ENCODE measurements at places on chromosomes 4 and X. TPM values are rescaled to one million over a fixed set of nuclear protein-coding genes. Genes with fewer than 3 reads are reported as not detected.
A peak's percentile ranks its signal among the peaks of the same experiment; 100 is the strongest.

DNA sequence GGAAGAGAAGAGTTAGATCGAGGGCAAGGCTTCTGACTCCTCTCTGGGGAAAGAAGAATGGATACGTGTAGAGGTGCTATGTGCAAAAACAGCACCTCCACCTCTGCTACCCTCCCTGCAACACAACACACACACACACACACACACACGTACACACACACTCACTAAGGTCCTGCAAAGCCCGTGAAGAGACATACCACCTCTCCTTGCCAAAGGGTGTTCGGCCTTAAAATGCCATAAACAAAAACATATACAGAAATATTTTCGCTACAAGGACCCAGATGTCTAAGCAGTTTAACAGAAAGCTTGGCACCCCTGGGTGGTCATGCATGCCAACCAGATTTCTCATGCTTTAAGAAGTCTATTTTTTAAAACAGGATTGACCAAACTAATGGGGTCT is 1.5 kb downstream of the TIFA start:
- DNase-seq, result no peak

- DNase-seq, result no peak
These were observed 8.6 kb downstream of the F9 start for GRCh38 chrX:139538907-139539790.

The MAGEA6 gene
- total RNA-seq, result not detected

- DNase-seq, result no peak
These were observed 77.1 kb upstream of the ATOH1 start for GRCh38 chr4:93751411-93751810.

The XAGE2 gene
- total RNA-seq, result not detected

- DNase-seq, result no peak
These were observed 43.9 kb downstream of the RAB40A start for GRCh38 chrX:103475381-103475780.

GRCh38 chrX:69014200-69014599 is 151.1 kb downstream of the PJA1 start:
- DNase-seq, result no peak

GRCh38 chr4:16117164-16117563 is 33.3 kb upstream of the PROM1 start:
- DNase-seq, result no peak

DNA sequence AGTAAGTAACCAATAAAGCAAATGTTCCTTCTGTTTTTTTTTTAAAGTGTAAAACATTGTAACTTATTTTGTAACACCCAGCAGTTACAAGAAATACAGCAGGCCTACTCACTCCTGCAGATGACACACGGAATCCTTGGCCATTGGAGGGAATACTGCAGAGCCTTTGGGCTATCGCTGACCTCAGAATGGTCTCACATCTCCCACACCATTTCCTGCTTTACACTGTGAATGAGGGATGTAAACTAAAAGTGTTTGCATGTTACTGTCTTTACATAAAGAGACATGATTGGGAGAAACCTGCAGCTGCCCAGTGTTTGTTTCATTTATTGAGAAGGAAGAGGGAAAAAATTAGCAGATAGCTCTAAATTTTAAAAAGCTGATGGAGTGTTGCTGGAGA is 64.1 kb downstream of the USP46 start:
- DNase-seq, result no peak

DNA sequence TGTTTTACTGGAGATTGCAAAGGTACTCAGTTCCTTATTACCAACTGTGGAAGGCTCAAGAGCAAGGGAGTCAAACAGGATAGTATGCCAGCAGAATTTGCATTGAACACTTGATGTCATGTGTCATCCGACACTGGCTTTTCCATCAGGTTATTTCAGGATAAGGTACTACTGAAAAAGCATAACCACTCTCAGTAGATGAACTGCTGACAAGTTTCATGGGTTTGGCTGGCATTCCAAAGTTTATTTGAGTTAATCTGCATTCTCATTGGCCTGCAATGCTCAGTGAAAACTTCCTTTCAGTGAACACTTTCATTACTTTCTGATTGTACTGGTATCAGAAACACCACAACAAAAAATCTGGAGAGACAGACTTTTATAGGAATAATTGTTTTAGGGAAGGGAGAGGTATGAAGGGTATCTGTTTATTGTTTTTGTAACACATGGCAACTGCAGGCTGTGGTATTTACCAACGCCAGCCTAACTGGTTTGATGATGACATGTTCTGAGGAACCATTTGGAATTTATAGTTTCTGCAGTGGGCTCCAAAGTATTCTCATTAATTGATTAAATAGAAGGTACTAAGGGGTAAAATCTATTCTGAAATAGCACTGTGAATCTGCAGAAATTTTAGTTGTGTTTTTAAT is 345.7 kb upstream of the NR3C2 start:
- DNase-seq, result no peak

- DNase-seq, result no peak
These were observed 147.5 kb downstream of the FBXO8 start for GRCh38 chr4:174135936-174136406.

GRCh38 chrX:97016106-97016505 is 132.4 kb downstream of the RPA4 start:
- DNase-seq, result no peak

- no peak for DNase-seq
These were observed 7.2 kb downstream of the IL15 start for GRCh38 chr4:141643557-141643956.

DNA sequence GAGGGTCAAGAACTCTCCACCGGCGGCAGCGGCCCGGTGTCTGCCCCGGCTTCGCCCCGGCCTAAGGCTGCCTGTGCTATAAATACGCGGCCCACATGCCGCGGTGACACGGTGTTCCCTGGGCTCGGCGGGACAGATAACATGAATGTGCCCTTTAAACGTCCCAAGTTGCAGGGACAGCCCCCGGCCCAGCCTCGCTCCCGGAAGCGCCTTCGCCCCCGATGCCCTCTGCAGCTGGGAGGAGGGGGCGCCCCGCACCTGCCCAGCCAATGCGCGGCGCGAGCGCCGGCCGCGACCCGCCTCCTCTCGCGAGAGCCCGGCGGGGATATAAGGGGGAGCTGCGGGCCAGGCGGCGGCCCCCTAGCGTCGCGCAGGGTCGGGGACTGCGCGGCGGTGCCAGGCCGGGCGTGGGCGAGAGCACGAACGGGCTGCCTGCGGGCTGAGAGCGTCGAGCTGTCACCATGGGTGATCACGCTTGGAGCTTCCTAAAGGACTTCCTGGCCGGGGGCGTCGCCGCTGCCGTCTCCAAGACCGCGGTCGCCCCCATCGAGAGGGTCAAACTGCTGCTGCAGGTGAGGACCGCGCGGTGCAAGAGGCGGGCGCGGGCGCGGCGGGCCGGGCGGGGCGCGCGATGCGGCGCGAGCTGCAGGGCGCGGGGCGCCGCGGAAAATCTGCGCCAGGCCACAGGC is at the start of gene SLC25A4:
TSS of gene SLC25A4 (plus strand) at position 355 of the 689 bp plus-strand sequence. CDS start at position 462, 107 bp downstream.
- peak; percentile 66 for DNase-seq

The TSPAN7 gene
- 0.12 TPM for total RNA-seq

DNA sequence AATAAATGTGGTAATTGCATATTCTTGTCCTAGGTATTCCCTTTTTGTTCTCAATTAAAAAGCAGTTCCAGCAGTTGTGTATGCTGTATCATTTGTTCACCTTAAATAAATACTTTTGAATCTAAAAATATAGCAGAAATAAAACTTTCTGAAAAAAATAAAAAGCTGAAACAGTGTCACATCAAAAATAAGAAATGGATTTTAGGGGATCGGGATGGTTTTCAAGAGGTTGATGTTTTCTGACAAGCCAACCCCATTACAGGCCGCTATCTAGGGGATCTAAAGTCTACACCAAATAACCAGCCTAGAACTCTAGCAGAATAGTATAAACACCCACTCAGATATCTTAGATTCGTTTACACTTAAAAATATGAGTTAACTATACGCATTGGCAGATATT is 95.4 kb upstream of the MAML3 start:
- no peak for DNase-seq

- DNase-seq, result no peak
These were observed 30.5 kb downstream of the F11 start for GRCh38 chr4:186296481-186296880.

The GAGE12H gene
- not detected for total RNA-seq
